NCI-H82 (cell line): ENCODE measurements at places on chromosomes 2 and 18.

DNA sequence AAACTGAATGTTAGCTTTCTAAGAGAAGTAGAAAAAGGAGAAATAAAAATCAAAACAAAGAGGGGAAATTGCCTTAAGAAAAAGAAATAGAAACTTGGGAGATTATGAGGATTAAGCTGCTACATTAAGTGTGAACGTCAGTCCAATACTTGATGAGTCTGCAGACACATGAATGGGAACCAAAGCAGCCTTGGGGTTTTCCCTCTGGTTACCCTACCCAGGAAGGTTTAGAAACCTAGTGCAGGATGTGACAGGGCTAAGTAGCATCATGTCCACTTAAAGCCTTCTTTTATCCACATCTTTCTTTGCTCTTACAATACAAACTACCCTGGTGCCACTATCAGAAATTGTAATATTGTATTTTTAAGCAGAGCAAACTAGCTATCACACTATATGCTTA lies 22.3 kb downstream of the SLC35F5 start:
- peak; percentile 34 for DNase-seq

DNA sequence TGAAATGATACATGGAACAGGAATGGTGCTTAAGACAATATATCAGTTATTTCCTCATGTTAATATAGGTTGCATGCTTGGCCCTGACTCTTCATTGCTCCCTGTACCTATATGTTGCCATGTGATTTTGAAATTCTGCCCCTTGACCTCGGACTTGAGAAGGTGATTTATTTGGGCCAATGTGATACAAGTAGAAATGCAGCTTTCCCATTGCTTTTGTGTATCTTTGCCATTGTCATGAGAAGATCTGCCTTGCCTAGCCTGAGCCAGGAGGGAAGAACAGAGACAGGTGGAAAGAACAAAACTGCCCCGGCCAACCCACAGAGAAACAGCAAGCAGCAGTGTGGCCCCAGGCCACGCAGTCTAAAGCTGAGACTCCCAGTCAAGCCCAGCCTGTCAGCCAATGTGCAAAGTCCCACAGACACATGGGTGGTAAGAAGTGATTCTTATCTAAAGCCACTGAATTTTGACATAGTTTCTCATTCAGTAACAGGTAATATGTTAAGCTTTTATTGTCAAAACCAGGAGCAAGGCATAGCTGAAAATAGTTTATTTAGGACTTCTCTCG lies 245.7 kb upstream of the RND3 start:
- DNase-seq: no peak

DNA sequence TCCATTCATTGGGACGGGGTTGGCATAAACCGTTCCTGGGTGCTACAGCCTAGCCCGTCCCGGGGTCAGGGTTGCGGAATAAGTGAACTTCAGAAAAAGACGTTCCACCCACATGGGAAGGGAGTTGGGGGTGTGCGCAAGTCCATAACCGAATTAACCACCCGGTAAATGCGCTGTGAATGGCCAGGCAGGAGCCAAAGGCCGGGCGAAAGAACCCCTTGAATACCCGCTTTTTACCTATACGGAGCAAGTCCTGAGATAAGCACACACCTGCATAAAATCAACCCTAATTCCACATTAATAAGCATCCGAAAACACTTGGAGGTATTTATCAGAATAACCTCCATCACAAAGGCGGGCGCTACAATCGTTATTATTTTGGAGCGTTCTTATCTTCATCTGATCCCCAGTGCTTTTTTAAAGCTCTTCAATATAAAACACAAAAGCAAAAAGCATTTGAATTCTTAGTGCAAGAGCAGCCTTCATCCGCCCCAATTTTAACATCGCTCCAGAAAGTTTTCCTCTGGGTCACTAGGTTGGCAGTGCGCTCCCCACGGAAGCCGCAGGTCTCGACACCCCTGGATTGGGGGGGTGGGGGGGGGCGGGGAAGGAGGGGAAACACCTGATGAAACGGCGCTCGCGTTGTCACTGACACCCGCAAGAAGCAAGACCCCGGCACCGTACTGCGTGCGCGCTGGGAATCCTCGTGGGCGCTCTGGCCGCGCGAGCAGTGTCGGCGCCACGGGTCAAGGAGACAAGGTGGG lies 1.2 kb downstream of the SATB2 start:
- DNase-seq: peak; percentile 38

GRCh38 chr2:85865539-85866164 lies 23.1 kb downstream of the ST3GAL5 start:
- no peak for DNase-seq

GRCh38 chr2:1826226-1826905 lies 82.1 kb upstream of the PXDN start:
- peak; percentile 6 for DNase-seq

DNA sequence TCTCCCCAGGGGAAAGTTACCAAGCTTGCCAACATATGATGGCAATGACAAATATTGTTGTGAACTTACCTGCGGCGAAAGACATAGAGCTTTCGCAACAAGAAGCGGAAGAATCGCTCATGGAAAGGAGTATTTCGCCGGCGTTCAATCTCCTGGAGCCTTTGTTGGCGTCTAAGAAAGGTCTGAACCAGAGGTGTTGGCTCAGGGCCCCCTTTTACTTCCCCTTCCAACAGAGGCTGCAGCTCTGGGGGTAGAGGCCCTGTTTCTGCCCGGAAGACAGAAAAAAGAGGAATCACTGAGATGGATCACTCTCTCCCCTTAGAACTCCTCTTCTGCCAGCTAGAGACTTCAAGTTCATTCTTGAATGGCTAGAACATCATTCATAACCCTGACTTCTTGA lies 10.8 kb downstream of the GGCX start:
- no peak for DNase-seq

GRCh38 chr2:65054749-65055421 lies 1.3 kb upstream of the CEP68 start:
- DNase-seq: no peak

- no peak for DNase-seq
Measured at GRCh38 chr2:59888015-59888414, 665.4 kb downstream of the BCL11A start.

- DNase-seq: no peak
Measured at GRCh38 chr2:117738991-117739839, 75.3 kb upstream of the DDX18 start.

DNA sequence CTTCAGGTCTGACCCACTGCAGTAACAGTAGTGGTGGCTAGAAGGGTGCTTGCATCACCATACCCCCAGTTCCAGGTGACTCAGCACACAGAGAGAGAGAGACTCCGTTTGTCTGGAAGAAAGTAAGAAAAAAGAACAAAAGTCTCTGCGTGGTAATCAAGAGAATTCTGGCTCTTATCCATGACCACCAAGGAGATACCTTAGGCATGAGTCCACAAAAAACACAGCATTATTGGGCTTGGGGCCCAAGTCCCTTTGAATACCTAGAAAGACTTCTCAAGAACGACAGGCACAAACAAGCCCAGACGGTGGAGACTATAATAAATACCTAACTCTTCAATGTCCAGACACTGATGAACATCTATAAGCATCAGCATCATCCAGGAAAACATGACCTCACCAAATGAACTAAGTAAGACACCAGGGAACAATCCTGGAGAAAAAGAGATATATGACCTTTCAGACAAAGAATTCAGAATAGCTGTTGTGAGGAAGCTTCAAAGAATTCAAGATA lies 21.7 kb upstream of the BAZ2B start:
- no peak for DNase-seq

- DNase-seq: no peak
Measured at GRCh38 chr18:22174341-22175145, 5.2 kb downstream of the GATA6 start.

- DNase-seq: no peak
Measured at GRCh38 chr2:223196331-223196730, 144.3 kb downstream of the KCNE4 start.

- no peak for DNase-seq
Measured at GRCh38 chr2:169798397-169798717, 314 bp upstream of the SSB start.

- peak; percentile 41 for DNase-seq
Measured at GRCh38 chr2:54955358-54956110, 94.7 kb downstream of the RTN4 start.

DNA sequence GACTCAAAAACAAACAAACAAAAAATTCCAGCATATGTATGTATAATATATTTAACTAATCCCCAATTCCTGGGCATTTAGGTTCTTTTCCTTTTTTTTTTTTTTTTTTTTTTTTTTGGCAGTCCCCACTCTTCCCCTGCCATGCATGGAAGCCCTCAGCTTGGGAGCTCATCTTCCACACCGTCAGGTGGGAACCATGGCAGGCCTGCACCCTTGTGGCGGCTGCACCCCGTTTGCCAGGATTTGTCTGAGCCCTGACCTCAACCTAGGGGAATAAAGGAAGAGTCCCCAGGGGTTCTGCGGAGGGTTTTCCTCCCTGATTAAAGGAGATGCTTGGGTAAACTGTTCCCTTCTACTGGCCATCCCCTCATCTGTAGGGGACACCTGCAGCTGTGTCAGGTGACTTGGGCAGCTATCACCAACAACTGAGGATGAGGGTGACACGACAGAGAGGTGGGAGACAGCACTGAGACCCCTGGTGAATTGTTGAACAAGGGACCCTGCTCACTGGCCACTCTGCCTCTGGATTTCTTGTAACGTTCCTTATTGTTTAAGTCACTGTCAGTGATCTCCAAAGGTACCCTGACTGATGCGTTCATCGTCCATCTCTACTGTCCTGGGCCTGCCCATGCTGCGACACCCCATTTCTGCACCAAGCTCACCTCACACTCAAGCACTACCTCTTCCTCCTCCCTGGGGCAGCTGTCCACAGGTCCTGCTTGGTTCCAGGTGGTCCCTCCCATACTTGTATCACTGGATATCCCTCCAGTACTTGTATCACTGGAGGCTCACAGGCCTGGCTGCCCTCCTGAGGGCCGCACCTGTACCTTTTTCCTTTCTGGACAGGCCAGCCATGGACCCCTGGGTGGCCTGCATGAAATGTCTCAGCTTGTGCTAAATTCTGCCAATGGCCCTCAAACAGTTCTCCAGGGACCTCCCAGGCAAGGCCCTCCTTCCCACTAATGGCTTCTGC lies 14.5 kb downstream of the TMEM185B start:
- DNase-seq: no peak

GRCh38 chr2:233413559-233414272 lies 59.4 kb downstream of the DGKD start:
- DNase-seq: no peak

DNA sequence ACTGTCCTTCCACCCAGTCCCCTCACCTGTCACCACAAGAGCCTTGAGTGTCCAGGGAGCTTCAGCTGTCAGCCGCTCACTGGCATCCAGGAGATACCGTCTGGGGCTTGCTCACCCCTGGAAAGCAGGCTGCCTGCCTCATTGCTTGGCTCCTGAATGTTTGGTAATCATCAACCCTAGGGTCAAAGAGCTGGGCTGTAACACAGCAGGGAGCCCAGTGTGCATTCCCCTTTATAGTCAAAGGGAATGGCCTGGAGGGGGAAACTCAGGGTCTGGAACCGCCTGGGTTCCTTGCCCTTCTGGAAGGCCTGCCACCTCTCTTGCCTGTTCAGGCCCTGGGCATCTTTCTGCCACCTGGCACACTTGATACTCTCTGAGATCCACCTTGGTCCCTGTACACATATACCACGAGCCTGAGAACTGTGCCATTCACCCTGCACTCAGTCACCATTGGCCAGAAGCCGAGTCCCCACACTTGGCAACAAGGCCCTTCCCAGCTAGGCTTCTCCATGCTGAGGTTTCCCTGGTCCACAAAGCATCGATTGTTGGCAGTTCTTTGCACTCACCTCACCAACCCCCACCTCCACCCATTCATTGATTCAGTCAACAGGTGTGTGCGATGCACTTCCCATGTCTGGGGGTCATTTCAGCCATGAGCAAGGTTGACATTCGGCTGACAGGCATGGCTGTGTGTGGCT lies 35.0 kb downstream of the TPRKB start:
- no peak for DNase-seq

GRCh38 chr2:165634855-165635254 lies 159.2 kb downstream of the GALNT3 start:
- peak; percentile 17 for DNase-seq
